ENCODE measurements at places on chromosomes 2 and 18.
A peak's percentile ranks its signal among the peaks of the same experiment; 100 is the strongest.

DNA sequence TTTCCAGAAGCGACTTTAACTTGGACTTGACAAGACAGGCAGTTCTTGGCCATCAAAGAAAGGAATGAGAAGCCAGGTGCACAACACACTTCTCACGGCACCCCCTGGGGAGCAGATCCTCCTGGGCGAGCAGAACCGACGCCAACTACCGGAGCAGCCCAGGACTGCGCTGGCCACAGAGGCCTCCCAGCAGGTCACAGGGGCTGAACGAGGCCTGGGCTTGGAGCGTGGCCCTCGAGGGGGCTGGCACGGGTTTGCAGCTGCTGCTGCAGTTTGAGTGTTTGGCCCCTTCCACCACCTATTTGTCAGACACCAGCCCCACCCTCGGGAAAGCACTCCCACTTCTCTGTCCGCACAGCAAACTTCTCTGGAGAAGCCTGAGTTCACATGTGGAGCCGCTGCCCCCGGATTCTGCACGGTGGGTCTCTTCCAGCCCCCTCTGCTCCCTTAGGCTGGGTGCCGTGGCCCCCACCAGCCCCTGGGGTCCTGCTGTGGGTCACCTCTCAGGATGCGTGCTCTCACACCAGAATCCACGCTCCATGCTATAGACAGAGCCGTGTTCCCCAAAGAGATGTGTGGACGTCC, 306.7 kb upstream of the SALL3 start:
- no peak for DNase-seq

- DNase-seq: no peak
Observed at GRCh38 chr18:27198036-27198435, 12.9 kb upstream of the CHST9 start.

- DNase-seq: no peak
Observed at GRCh38 chr2:172863341-172863740, 127.7 kb downstream of the RAPGEF4 start.

- no peak for DNase-seq
Observed at GRCh38 chr2:85995648-85996529, 107.1 kb upstream of the ST3GAL5 start.

DNA sequence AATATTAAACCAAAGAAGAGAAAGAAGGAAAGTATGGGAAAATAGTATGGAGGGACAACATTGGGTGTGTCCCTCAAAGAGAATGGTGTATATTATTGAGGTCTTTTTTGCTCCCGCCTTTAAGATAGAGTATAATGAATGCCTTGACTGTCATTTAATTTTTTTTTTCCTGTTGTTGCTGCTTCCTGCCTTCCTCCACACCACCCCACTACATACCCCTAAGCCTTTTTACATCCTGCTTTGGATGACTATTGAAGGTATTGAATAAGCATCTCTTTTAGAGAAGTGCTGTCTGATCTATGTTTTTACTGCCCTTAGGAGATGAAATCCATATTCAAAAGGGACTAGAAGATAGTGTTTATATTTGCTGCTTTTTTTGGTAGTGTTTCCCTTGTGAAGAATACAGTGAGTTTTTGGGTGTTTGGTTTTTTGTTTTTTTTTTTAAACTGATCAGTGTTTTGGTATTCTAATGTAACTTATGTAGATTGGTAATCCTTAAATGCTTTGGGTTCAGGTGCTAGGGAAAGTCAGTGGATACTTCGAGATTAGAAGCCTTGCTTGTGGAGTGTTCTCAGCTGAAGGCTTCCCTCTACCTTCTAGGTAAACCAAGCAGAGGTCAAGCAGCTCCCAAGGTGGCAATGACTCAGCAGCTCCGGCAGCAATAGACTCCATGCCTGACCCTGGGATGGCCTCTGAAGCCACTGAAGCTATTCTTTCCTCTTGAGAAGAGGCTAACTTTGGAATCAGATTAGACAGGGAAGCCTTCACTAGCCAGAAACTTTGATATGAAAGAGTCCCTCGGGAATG, 5.0 kb downstream of the FZD7 start:
- DNase-seq: peak; percentile 29

- DNase-seq: no peak
Observed at GRCh38 chr18:36377626-36378025, 80.1 kb downstream of the FHOD3 start.

DNA sequence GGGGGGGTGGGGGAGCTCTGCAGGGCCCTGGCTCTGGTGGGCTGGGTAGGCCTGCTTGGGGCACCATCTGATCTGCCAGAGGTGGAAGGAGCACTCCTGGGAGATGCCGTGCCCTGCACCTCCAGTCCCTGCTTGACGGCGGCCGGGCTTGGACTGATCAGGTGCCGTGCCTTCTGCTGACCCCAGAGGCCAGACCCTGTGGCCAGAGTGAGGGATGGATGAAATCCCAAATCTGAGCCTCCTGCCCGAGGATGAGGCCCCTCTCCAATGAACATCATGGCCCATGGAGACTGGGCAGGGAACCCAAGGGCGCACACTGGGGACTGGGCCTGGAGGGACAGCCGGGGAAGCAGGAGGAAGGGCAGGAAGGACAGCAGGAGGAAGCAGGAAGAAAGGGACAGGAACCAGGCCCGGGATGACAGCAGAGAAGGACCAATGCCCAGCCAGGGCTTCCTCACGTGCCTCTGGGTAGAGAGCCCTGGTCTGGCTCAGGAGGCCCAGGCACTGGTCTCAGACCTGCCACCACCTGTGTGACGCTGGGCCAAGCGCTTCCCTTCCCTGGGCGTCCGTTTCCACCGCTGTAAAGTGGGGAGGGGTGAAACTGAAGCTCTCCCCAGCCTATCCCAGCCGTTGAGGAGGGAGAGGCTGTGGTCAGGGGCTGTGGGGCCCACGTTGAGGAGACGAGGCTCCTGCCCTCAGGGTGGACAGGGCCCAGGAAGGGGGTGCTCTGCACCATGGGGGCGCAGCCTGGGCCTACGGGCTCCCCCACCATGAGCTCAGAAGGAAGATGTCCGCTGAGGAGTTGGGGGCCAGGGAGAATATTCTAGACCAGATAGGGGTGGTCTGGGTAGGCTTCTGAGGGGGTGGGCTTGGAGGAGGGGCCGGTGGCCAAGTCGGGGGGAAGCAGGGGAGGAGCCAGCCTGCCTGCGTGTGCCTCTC, 1.0 kb upstream of the GPR35 start:
- peak; percentile 46 for DNase-seq

GRCh38 chr2:37263839-37264238, 32.4 kb downstream of the NDUFAF7 start:
- DNase-seq: no peak

DNA sequence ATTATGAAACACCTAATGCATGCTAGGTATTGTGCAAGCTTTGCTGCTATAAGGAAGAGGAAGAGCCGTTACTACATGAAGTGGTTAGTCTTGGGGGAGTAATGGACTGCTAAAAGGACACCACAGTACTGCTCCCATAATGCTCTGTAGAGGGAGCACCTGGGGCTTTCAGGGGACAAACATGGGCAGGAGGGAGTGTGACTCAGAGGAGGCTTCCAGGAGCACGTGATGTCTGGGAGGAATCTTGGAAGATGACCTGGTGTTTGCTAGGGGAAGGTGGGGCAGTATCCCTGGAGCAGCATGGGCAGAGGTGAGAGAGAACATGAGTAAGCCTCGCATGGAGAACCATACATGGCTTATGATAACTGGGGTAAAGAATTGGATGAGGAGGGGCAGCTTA, 18.8 kb downstream of the MAPK4 start:
- DNase-seq: no peak

GRCh38 chr2:232635820-232636219, 2.4 kb downstream of the EFHD1 start:
- no peak for DNase-seq

GRCh38 chr2:72583376-72583775, 242.5 kb downstream of the EXOC6B start:
- no peak for DNase-seq

DNA sequence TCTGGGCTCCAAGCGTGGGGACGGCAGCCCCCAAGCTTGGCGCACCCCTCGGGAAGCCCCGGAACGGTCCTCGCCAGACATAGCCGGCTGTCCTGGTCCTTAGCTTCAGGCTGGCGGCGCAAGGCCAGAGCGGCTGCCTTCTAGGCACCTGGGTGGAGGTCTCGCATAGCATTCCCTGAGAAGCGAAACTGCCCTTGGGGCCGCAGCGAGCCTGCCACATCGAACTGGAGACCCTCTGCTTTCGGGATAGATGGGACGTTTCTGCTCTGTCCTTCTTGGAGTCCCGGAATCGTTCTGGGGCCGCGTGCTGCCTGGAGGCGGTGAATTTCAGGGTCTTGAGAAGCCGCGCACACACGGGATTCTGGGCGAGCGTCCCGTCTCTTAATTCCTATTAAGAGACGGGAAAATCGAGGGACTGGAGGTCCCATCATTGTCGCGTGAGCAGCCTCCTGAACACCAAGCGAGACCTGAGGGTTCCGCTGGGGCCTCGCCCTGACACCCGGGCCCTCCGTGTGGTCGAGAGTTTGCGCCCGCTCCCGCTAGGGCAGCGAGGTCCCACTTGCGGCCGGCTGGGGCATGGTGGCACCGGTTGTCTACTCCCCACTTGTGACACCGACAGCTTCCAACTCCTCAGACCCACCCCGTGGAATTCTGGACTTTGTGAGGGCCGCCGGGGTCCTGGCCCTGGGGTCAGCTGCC, 9.7 kb upstream of the EN1 start:
- no peak for DNase-seq

- DNase-seq: no peak
Observed at GRCh38 chr2:69366-70344, 23.4 kb upstream of the FAM110C start.

DNA sequence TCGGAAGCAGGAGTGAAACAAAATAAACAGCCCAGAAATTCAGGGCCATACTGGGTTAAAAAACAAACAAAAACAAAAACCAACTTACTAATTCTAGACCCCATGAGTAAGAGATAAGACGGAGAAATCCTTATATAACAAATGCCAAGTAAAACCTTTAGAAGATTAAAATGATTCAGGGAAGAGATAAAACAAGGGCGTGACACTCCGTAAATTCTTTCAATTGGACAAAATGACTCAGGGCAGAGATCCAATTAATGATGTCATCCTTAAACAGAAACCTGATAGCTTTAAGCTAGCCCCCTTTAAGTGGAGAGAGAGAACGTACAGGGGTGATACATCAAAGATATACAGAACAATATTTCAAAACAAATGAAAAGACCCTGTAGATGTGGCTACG, 317.4 kb downstream of the NBAS start:
- DNase-seq: no peak

DNA sequence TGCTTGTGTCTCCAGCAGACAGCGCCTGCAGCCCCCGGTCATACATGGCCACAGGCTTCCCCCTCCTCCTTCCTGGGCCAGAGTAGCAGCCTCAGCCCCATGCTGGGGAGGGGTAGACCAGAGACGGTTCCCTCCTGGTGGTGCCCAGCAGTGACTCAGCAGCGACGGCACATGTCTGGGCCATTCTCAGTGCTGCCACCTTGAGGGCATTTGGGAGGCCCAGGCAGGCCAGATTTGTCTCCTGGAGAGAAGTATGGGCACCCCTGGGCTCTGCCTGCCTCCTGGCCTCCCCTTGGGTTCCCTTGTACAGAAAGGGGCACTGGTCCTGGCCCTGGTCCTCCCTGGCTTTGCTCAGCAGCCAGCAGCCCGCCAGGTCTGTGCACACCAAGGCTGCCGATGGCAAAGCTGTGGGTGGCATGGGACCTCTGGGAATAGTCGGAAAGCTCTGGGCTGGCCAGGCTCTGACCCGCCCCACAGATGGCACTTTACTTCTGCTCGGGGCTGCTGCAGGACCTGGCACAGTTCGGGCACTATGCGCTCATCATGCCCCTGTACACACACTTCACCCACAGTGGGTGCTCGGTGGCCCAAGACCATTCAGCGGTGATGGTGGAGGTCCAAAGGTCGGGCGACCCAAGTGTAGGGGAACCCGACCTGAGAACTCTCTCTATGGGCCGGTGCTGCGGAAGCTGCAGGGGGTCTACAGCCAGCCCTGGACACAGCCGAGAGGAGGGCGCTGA, 11.4 kb upstream of the ALPI start:
- peak; percentile 42 for DNase-seq

GRCh38 chr2:189521699-189522434, 58.7 kb downstream of the SLC40A1 start:
- DNase-seq: no peak

GRCh38 chr2:18456026-18456425, 104.4 kb downstream of the RDH14 start:
- peak; percentile 21 for DNase-seq

- no peak for DNase-seq
Observed at GRCh38 chr2:126342457-126342856, 313.5 kb upstream of the GYPC start.

DNA sequence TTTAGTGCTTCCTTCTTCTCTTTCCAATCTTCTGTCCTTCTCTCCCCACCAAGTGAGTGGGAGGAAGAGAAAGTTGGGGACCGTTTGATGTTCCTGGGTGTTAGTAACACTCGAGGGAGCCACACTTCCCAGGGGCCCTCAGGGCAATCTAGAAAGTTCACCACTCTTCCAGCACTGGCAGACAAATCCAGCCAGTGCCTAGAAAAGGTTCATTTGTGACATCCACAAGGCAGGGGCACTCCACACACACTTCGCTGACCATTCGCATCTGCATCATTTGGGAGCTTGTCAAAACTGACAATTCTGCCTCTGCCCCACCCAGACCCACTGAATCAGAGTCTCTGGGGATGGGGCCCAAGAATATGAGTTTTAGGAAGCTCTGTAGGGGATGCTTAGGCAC, 86.8 kb upstream of the ST3GAL5 start:
- no peak for DNase-seq

DNA sequence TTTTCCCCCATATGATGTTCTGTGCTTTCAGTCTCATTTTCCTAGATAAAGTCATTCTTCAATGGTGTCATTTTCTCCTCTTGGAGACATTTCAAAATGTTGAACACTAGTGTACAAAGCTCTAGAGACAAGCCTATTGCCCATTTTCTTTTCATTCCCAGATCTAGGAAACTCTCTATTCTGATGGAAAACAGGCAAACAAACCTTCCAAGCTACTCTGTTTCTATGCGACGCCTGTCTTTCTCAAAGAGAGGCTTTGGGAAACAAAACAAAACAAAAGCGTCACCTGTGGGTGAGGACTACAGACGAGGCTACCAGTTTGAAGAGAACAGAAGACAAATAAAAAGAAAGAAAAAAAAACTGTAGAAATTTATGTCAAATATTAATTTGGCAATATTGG, 311.0 kb downstream of the CBLN2 start:
- DNase-seq: no peak

DNA sequence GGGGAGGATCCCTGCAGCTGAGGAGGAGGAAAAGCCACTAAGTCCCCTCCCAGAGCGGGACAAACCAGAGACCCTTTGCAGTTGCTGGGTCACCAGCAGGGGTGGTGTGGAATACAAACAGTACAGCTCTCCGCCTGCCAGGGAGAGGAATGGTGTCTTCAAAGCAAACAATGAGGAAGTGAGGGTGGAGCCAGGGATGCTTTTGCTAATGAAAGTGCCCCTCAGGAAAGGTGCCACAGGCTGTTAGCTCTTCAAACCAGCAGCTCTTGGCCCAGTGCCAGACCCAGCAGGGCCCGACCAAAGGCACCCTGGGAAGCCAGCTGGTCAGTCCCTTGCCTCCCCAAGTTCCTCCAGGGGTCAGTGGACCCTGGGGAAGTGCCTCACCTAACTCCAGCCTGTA, 102.8 kb downstream of the HIBCH start:
- peak; percentile 42 for DNase-seq
